ENCODE measurements at places on chromosomes 3 and 15.

DNA sequence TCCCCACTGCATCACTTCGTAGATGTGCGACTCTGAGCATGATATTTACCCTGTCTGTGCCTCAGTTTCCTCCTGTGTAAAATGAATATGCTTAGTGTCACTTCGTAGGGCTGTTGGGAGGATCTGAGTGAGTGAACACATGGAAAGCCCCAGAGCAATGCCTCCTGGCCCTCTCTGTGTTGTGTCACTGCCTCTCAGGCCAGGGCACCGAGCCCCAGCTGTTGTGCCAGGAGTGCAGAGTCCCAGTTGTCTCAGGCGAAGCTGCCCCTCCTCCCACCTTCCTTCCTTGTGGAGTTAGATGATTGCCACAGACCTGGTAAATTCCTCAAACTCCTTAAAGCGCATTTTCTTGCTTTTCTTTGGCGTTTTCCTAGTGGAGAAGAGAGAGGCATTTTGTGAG lies 26.2 kb downstream of the EFCAB12 start:
- no peak for DNase-seq

GRCh38 chr3:165919284-165919683 lies 82.1 kb upstream of the BCHE start:
- DNase-seq, result no peak

DNA sequence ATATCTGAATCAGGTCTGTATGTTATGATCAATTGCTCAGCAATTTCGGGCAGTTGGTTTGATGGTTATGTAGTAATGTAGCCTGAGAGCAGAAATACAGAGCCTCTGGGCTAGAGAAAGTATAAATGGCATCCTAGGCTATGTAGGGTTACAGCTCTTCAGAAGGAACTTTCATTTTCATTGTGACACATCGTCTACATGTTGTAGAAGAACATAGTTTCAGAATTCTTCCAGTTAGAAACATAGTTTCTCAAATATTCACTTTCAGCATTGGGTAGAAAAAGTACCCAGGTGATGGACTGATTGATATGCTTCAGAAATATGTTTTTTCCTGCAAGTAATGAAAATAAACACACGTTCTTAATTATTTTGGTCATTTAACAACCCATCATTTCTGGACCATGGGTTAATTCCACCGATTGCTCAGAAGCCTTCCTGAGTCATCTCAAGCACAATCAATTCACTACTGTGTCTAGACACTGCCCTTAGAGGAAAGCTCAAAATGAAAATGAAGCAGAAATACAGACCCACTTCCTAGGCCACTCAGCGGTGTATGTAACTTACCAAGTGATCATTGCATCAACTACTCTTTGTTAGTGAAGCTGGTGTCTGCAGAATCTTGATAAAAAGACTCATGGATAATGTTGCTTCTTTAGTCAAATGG lies 88.8 kb upstream of the TSEN2 start:
- DNase-seq, result no peak

DNA sequence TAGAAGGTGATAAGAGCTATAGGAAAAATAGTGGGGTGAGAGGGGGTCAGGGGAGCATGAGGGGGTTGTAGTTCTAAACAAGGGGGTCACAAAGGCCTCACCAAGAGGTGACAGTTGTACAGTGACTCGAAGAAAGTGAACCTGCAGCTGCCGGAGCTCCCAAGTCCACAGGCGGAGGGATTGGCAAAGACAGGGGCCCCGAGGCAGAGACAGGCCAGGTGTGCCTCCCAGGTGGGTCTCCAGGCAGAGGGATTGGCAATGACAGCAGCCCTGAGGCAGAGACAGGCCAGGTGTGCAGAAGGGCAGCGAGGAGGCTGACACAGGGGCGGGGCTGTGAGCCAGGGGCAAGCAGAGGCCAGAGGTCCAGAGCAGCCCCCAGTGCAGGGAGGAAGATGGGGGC lies 63.7 kb downstream of the DNAJB8 start:
- no peak for DNase-seq

- no peak for DNase-seq
Measured at GRCh38 chr15:93139436-93139835, 50.4 kb upstream of the RGMA start.

GRCh38 chr3:112693186-112693585 lies 52.2 kb upstream of the CCDC80 start:
- DNase-seq, result no peak

Data from NCI-H774 (cell line).